CD4-positive, alpha-beta T cell (primary cell): ENCODE measurements at places on chromosomes 5 and 9.

DNA sequence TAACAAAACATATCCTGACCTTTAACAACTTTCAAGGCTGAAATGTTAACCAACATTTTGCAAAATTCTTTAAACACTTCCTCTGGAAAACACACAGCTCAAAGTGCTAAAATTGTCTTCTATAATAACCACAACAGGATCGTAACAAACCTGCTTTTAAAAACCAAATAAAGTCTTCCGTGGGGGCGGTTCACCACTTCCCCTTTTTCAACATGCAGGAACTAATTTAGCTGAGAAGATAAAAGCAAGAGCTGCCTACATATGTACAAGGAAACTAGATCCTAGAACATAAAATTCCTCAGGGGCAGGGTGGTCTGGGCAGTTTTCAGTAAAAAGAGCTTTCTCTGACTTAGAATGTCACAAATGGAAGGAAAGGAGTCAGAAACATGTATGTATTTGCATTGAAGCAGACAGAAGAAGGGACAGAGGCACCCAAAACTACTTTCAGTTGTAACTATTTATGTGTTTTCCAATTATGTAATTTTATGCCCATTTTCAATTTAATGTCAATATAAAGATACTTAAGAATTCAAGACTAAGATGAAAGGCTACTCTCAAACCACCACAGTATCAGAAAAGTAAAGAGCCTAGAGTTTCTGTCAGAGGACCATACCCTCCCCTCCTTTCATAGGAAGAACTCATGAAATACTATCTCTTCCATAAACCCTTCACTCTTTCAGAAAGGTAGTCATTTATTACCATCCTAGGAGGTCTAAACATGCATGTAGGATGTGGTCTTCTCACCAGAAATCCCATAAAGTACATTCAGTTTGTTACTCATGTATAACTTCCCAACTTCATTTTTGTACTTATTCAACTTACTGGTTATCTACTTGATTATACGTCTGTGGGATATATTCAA, 185.9 kb upstream of the RASA1 start:
- no peak for DNase-seq

GRCh38 chr5:138216799-138217198, 3.7 kb upstream of the CDC23 start:
- no peak for DNase-seq

- DNase-seq, result no peak
These were observed 5.5 kb downstream of the PTGER4 start for GRCh38 chr5:40685193-40685592.

- DNase-seq, result no peak
These were observed 157.6 kb upstream of the RAI14 start for GRCh38 chr5:34498572-34498971.

DNA sequence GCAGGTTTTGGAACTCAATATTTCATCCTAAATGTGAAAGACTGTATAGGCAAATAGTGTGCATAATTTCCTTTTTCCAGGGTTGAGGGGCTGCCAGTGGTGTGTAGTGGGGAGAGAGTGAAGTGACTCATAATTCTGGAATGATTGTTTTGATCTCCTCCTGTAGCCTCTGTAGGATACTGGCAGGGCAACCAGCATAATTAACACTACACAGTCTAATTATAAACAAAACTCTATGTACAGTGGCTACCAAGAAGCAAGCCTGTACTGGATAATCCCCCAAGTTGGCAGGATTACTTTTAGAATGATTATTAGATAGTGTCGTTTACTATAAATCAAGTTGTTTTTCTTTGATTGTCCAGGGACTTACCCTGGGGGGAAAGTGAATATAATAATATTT, 32.2 kb downstream of the LNPEP start:
- DNase-seq, result no peak

GRCh38 chr5:57601996-57602395, 119.4 kb upstream of the ACTBL2 start:
- DNase-seq, result no peak

- DNase-seq, result no peak
These were observed 35.5 kb upstream of the B4GALT1 start for GRCh38 chr9:33202552-33203201.

- no peak for DNase-seq
These were observed 93.1 kb upstream of the FTMT start for GRCh38 chr5:121758615-121759014.

DNA sequence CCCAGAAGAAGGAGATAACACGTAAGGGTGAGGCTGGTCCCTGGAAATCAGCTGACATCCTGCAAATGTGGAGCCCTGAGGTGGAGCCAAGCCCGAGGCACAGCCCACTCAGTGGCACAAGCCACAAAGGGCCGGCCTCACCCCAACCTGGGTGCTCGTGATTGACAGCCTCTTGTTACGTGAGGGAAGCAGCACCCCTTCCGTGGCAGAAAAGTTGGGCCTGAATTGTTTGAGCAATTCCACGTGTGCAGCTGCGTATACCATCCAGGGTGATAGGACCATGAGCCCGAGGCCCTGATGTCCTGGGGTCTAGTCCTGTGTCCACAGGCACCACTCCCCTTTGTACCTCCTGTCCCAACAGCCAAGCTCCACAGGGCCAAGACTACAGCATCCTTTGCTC, 4.8 kb downstream of the ORM2 start:
- DNase-seq, result no peak

- DNase-seq, result no peak
These were observed 110.1 kb downstream of the ERCC6L2 start for GRCh38 chr9:95985440-95986055.

DNA sequence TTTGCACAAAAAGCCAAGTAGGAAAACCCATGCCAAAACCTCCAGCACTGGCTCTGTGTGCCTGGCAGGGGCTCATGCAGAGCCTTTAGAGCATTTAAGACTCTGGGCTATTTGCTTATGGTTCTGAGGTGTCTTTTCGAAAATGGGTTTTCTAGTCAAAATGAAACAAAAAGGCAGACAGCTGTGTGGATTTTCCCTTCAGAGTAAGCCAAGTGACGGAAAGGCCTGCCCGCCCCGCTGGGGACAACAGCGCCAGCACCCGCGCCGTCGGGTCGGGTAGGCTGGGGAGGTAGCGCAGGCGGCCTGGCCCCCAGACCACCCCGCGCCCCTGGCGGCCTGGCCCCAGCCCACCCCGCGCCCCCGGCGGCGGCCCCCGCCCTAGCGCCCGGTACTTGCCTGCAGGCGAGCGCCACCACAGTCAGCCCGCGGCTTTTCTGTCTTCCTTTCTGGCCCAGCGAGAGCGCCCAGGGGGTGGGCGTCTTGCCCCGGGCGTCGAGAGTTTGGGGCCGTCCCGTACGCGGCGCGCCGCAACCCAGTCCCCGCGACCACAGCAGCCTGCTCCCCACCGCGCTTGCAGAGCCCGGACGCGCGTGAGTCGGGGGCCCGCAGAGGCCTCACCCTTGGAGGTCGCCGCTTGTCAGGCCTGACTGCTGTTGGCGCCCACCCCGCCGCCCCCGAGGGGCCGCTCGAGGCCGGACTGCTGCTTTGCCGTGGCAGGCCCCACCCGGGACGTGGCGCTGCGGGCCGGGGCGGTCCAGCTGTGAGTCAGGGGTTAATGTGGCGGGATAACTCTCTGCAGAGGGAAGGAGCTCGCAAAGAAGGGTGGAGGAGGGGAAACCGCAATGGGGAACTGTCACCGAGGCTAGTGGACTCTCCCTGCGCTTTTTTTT, at the start of gene TICAM2:
Gene TICAM2 (minus strand): TSS at position 779 of the 890 bp plus-strand sequence. CDS start 21,223 bp downstream, outside the sequence.
- no peak for DNase-seq

GRCh38 chr5:159785656-159786055, 130.6 kb upstream of the ADRA1B start:
- no peak for DNase-seq

DNA sequence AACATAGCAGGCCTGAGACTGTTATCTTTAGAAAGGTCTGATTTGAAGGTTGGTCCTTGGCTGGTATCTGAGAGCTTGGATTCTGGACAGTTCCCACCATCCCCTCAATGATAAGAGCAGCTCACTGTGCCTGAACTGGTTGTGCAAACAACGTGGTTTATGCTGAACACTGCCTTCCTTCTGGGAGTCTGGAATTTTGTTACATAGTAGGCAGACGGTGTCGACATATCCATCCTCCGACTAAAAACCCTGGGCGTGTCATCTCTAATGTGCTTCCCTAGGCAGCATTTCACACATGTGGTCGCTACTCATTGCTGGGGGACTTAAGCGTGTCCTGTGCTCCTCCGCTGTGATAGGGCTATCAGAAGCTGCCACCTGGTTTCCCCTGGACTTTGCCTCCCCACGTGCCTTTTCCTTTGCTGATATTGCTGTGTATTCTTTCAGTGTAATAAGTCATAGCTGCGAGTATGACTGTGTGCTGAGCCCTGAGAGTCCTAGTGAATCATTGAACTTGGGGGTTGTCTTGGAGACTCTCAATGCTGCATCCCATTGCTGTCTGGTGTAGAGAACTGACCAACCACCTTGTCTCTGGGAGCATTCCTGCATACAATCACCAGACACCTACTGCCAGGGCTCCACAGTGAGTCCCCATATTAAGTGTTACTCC, 119.1 kb upstream of the TBC1D2 start:
- DNase-seq, result no peak

DNA sequence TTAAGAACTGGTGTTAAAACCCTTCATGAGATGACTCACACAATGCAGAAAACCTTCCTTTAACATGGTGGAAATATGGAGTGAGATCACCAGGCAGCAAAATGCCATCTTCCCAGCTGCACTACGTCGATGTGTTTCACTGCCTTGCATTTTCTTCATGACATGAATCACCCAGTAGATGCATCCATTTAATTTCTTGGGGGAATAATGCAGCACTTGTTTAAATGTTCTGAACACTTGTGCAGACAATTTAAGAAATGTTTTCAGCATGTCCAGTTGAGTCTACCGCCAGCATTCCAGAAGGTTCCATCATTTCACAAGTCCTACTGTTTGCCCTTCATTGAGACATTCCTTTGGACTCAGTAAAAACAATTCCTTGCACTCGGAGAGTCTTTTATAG, 81.6 kb downstream of the ADAMTS16 start:
- DNase-seq, result no peak

DNA sequence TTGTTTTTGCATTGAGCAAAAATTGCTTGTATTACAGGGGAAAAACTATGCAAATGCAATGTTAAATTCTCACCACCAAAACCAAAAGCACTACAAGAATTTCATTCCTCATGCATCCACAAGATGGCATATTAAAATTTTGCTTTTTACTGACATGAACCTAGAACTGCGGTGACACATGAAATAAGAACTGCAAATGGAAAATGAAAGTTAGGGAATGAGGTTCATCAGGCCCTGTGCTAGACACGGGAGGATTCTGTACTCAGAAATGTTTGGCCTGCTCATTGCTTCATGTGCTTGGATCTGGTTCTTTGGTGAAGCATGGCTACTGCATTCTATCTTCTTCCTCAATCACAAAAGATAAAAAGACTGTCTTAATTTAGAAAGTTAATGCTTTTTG, 9.1 kb upstream of the RFK start:
- peak; percentile 81 for DNase-seq

GRCh38 chr5:140293091-140293848, 9.6 kb downstream of the PFDN1 start:
- DNase-seq, result no peak

DNA sequence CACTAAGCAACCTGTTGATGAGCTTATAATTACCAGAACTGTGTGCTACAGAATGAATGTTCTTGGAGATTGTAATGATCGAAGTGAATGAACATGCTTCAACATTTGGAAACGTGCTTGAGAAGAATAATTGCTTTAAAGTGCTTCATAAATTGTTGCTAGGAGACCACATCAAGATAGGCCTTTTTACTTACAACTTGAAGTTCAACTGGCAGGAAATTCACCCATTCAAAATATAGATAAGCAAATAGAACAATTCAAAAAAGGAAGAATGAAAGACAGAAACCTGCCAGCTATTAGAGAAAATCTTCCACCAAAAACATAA, 38.0 kb upstream of the SLC44A1 start:
- DNase-seq, result no peak

- DNase-seq, result no peak
These were observed 585.5 kb downstream of the ISL1 start for GRCh38 chr5:51968756-51969155.

DNA sequence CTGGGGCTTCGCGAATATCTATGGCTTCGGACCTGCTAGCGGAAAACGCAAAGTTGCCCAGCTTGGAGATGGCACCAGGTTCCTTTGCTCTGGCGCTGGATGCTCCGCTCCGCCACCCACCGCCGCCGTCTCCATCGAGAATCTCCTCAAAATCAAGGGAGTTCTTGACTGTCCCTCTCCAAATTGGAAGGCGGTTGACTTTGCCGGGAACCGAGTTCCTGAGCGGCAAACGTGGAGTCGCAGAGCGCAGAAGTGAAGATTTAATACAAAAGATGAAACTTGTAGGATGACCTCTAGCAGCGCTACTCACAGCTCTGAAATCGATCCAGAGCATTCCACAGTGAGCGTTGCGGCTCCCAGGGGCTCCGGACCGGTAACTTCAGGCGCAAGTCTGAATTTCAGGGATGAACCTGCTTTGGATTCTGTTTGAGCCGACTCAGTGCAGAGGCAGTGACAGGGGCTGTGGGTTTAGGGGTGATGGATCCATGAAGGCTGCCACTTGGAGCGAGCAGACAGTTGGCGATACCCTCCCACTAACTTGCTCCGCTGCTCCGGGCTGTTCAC, 1641.5 kb upstream of the C9orf72 start:
- no peak for DNase-seq
